ENCODE measurements at places on chromosomes 2 and 18. TPM values are rescaled to one million over a fixed set of nuclear protein-coding genes. Genes with fewer than 3 reads are reported as not detected.

GRCh38 chr2:216430811-216431530, 18.7 kb downstream of the SMARCAL1 start:
- DNase-seq = no peak

Gene CYP27C1
- total RNA-seq = 0.21 TPM

DNA sequence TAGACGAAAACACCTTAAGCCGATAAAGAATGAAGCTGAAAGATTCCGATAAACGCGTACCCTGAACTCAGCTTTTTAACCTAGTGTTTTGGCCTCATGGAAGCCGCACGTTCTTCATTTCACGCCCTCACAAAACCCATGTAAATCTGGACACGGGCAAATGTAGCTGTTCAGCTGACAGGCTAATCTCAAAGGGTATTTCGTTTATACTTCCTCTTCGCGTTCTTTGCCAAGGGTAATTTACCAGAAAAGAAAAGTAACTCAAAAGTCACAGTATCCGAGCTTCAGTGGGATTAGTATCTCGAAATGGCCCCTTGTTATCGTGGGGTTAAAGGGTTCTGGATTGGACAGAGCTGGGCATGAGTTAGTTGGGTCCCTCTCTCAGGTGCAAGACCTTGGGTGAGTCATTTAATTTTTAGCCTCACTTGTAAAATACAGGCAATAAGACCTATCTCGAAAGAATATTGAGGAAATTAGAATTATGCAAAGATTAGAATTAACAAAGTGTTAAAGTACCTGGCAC, 22.0 kb upstream of the STPG4 start:
- no peak for DNase-seq

DNA sequence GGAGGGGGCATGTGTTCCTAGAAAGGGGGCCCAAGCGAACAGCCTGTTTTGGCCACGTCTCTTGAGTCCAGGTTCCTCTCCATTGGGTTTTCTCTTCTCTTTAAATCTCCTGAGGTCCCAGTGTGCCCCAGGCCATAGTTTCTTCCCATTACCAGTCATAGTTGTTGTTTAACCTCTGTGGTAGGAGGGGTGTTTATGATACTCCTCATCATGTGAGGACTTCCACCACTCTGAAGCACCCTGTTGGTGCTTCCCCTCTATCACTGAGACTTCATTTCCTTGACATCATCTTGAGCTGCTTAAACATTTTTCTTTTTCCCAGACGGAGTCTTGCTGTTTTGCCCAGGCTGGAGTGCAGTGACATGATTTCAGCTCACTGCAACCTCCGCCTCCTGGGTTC, 45.9 kb downstream of the WIPF1 start:
- DNase-seq = no peak

GRCh38 chr18:12819322-12819721, 64.7 kb downstream of the PTPN2 start:
- DNase-seq = no peak

GRCh38 chr2:28736034-28736433, 15.6 kb upstream of the PPP1CB start:
- DNase-seq = peak; percentile 76

GRCh38 chr18:78801011-78801410, 178.6 kb upstream of the SALL3 start:
- no peak for DNase-seq

GRCh38 chr18:48621815-48622555, 83.2 kb downstream of the CTIF start:
- no peak for DNase-seq

Gene ZFP36L2
- 82.1 TPM for total RNA-seq

Gene LINC00305
- total RNA-seq = not detected

Gene TSGA10
- 4.0 TPM for total RNA-seq

Gene IL36A
- total RNA-seq = not detected

DNA sequence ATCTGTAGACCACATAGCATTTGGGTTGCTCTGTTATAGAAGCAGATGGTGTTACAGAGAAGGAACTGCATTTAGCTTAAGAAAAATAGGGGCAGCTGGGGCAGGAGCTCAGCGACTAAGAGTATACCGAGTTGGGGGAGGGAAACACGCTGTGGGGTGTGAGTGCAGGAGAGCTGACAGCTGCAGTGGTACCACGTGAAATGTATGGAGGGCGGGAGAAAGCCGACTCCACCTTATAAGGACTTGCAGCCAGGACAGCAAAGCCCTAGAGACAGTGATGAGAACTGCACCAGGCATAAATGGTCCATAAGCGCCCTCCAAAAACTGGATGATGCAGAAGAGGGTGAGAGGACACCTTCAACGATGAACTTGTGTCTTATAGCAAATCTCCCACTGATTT, 237.6 kb downstream of the PRKCE start:
- DNase-seq = no peak

Gene CCDC74B
- 0.91 TPM for total RNA-seq

DNA sequence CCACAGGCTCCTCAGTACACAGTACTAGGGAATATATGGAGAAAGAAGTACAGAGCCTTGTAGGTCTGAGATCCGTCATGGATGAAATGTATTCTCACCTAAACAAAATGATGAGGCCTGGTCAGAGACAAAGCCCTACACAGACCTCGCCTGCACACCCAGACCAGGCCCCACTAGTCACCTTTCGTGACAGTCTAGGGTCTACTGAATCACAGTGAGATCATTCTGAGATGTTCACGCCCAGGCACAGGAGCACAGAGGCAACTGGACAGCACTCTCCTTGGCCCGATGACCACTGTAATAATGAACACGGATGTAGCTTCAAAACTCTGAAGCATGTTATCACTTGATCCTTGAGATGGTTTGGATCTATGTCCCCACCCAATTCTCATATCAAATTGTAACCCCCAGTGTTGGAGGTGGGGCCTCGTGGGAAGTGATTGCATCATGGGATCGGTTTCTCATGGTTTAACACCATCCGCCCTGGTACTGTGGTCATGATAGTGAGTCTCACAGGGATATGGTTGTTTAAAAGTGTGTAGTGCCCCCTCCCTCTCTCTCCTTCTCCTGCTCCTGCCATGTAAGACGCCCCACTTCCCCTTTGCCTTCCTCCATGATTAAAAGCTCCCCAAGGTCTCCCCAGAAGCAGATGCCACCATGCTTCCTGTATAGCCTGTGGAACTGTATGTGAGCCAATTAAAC, 15.1 kb downstream of the DOCK10 start:
- no peak for DNase-seq
